ENCODE measurements at places on chromosomes 2 and 18. TPM values are rescaled to one million over a fixed set of nuclear protein-coding genes. Genes with fewer than 3 reads are reported as not detected.

TMEM37 gene
- 1.4 TPM for total RNA-seq

INHA gene
- 0.64 TPM for total RNA-seq

SUCLG1 gene
- 69.0 TPM for total RNA-seq

PSD4 gene
- total RNA-seq = 0.64 TPM

ST8SIA3 gene
- not detected for total RNA-seq

POTEF gene
- not detected for total RNA-seq

DCDC2C gene
- not detected for total RNA-seq

SLC5A7 gene
- not detected for total RNA-seq

ITGB6 gene
- not detected for total RNA-seq

MTIF2 gene
- 110 TPM for total RNA-seq

HOXD10 gene
- not detected for total RNA-seq

- peak; percentile 45 for DNase-seq
Observed at GRCh38 chr2:157497638-157498314, 53.9 kb upstream of the CYTIP start.

- DNase-seq = no peak
Observed at GRCh38 chr2:120864981-120865380, 129.3 kb downstream of the GLI2 start.

DNA sequence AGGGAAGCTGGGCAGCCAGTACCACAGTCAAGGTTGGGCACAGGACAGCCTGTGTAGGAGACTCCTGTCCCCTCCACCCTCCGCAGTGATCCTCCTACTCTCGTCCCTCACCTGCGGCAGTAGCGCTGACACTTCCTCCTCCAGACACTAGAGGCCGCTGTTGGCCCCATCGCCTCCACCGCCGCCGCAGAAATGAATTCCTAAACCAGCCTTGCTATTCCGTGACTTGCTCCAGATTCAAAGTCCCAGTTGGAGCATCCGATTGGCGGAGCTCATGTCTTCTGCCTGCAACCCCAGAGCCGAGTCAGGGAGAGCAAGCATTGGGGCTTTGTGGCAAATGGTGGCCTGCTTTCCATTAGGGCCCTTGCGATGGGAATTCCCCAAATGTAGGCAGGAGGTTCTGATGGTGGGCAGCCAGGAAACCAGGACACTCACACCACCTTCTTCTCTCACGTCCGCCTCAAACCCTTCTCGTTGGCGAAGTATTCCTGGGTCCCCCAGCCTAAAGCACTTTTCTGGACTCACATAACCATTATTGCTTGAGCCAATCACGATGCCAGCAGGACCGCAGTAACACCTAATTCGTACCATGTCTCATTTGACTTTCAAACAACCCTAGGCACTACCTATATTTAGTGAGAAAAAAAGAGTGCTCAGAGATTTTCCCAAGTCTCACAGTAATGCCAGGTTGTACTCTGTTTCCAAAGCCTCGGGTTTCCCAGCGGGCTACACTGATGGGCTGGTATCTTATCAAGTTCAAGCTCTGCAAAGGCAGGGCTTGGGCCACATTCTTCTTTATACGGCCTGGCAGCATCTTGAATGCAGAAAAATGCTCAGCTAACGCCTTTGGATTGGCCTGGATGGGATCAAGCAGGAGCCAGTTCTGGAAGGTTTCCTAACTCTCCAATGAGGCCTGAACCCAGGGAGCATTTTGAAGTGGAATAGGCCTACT lies 1.2 kb upstream of the DNAJB2 start:
- peak; percentile 79 for DNase-seq

GRCh38 chr2:222115296-222115695 lies 183.5 kb downstream of the PAX3 start:
- DNase-seq = no peak

DNA sequence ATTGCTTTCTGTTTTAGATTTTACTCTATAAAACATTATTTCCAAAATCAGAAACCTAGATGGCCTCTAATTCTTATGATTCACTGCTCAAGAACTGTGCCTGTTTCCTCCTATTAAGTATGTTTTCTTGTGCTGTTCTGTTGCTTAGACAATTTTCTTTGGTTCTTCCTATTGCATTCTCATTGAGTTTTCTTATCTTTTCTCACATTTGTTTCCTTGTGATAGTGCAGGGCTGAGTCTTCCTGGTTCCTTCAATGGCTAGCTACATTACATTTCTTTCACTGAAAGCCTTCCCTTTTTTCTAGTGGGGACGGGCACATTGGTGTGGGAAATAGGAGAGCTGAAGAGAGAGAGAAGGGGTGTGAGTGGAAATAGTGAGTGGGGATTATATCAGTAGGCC lies 183.4 kb downstream of the CALCRL start:
- no peak for DNase-seq

- DNase-seq = no peak
Observed at GRCh38 chr18:30245766-30246455, 796.6 kb downstream of the DSC3 start.

GRCh38 chr2:64819361-64819760 lies 165.6 kb upstream of the SERTAD2 start:
- no peak for DNase-seq

- no peak for DNase-seq
Observed at GRCh38 chr18:62739911-62740310, 24.6 kb downstream of the PHLPP1 start.

DNA sequence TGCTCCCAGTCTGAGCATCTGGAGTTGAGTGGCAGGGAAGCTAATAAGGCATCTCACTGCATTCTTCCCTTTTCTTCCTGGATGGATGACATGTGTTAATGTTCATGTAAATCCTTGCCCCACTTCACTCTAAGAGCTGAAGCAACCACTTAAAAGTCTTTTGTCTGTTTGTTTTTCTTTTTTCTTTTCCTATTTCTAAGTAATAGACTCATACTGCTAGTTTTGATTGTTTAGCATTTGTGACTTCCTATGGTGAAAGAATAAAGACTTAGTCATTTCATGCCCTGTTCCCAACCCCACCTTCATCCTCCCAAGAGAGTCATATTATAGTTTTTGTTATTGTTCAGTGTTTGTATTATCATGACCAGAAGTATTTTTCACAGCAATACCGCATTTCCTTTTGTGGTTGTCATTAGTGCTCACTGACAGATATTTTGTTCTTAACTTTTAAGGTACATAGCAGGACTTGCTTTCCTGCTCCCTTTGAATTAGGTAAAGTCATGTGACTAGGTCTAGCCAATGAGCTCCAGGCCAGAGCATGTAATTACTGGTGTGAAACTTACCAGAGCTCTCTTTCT lies 18.1 kb upstream of the SPP2 start:
- DNase-seq = no peak

DNA sequence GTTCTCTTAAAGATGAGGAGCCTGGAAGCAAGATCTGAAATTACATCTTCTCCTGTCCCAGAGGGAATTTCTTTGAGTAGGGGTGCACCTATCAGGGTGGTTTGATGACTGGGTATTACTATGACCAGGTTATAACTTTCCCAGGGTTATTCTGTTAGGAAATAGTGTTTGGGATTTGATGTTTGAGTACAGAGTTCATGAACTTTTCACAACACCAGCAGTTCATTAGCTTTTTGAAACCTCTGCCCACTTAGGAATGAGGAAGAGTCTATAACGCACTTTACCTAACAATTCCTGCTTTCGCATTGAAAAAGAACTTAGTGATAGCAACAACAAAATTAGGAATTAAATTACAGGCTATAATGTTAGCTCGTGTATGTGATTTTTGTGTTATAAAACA lies 58.6 kb downstream of the ALMS1 start:
- DNase-seq = no peak

DNA sequence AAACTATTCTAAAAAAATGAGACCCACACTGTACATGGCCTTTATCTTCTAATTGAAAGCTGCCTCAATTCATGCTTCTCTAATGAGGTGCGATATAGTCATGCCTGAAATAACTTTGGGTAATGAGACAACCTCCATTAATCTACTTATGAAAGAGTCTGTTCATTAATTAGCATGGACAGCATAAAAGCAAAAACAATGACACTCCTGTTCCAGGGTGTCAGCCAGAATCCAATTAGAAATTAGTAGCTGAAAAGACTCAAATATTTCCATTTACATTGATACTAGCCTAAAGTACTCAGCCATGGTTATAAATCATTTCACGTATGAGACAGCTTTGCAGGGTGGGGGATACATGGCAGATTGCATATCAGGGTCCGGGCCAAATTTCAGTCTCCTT lies 288.7 kb downstream of the AKAIN1 start:
- no peak for DNase-seq

GRCh38 chr2:61085883-61086282 lies 20.2 kb downstream of the SANBR start:
- DNase-seq = no peak

DNA sequence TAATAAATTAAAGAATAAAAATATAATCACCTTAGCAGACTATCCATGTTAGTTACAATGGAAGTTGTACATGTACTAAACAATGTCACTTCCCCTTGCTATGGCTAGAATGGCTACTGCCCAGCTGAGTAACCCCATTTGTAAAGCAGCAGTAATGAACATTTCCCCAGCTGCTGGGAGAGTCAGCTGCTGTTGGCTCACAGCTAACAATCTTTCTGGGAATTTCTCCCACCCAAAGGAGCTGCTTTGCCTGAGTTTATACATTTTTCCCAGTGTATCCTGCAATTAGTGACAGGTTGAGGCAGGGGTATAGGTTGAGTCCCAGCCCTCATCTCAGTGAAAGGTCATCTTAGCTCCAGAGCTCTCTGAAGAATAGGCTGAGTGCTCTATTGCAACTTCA lies 665.6 kb upstream of the KLHL29 start:
- no peak for DNase-seq

DNA sequence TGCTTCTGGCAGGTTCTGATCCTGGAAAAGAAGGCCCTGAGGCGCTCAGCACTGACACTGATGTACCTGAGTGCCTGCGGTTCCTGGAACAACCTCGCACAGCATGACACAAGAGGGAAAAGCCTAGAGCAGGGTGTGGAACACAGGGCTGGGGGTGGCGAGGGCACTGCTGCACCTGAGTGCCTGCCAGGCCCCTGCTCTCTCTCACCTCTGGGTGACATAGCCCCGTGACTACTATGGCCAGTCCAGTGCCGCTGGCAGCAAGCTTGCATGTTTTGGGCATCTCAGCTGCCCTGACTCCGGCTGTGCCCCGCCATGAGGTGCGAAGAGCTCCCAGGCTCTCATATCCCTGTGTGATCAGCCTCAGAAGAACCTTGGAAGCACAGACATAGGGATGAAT lies 825.2 kb upstream of the SALL3 start:
- DNase-seq = no peak

GRCh38 chr2:51158251-51158650 lies 126.3 kb upstream of the NRXN1 start:
- no peak for DNase-seq

DNA sequence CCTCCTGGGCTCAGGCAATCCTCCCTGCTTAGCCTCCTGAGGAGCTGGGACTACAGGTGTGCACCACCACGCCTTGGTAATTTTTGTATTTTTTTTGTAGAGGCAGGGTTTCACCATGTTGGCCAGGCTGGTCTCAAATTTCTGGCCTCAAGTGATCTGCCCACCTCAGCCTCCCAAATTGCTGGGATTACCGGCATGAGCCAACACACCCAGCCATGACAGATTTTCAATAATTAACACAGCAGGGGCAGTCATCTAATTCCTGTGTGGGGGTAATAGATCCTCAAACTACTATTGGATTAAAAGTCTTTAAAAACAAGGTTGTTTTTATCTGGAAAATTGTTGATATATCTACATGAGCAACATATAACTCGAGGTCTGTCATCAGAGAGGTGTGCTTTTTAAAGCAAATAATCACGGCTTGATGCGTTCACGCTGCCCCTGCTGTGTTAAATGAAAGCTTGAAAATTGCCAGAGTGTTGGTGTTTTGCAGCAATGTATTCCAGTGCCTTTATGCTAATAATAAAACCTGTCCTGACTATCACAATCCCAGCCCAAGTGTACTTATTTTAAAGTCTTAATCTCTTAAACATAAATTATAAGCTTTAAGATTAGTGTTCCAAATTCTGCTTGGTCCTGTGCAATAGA lies 35.6 kb upstream of the ASB1 start:
- DNase-seq = no peak

- no peak for DNase-seq
Observed at GRCh38 chr2:205754285-205754923, 72.1 kb downstream of the NRP2 start.

- no peak for DNase-seq
Observed at GRCh38 chr2:202113571-202114142, 40.6 kb downstream of the KIAA2012 start.

- DNase-seq = no peak
Observed at GRCh38 chr2:184577743-184578142, 20.6 kb upstream of the ZNF804A start.

DNA sequence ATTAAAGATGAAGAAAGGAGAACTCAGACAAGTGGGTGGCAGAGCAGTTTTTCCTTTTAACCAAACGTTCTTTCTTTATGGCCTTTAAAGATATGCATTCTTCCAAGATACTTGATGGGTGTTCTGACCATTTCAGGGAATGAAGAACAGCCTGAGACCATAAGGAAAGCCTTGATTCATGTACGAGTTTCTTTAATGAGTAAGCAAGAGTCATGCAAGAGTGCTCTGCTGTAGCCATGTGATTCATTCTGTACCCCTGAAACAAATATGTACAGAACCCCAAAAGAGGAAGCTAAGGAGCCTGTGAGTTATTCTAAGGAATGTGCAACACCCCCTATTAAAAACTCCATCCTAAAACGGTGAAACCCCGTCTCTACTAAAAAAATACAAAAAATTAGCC lies 372.8 kb downstream of the MTX2 start:
- DNase-seq = no peak

DNA sequence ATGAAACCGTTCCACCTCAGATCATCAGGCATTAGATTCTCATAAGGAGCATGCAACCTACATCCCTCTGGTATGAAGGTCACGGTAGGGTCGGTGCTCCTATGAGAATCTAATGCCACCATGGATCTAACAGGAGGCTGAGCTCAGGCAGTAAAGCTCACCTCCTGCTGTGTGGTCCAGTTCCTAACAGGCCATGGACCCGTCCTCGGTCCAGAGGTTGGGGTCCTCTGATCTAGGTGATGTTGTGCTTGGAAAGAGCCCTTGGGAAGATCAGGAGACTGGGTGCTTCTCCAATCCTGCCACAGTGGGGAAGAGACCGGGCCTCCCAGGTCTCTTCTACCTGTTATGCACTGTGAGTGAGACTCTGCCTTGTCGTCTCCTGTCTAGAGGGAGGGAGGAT lies 104.6 kb downstream of the ACKR3 start:
- no peak for DNase-seq

DNA sequence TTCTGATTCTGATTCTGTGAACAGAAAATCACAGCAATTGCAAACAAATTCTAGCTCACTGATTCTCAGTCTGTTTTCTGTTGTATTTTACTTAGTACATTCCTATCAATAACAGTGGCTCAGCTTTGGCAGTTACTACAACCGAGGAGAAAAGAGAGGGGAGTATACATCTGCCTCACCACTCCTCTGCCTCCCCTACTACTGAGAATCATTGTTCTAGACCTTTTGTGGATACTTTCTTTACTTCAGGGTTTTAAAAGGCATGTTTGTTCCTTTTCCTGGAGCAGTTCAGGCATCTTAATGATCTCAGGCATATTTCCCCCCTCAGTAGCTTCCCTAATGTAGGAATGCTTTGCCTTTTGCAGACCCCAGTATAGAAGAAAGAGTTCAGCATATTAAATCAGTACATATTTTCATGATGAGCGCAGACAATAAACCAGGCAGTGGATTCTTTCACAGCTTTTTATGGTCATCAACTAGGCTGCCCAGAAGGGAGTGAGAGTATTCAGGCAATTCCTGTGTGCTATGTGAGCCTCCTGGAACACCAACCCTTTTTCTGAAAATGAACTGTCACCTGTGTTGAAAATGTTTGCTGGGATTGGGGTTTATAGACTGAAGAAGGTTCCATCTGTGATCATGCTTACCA lies 10.3 kb downstream of the STAMBP start:
- DNase-seq = no peak

- no peak for DNase-seq
Observed at GRCh38 chr18:77109648-77110019, 22.9 kb downstream of the MBP start.

GRCh38 chr2:151826737-151827157 lies 1.5 kb downstream of the ARL5A start:
- DNase-seq = no peak
